ENCODE measurements at places on chromosomes 6 and 20.

- no peak for DNase-seq
Observed at GRCh38 chr6:163095401-163095800, 319.1 kb upstream of the QKI start.

GRCh38 chr6:42012501-42013133 lies 37.7 kb upstream of the TAF8 start:
- DNase-seq = no peak

DNA sequence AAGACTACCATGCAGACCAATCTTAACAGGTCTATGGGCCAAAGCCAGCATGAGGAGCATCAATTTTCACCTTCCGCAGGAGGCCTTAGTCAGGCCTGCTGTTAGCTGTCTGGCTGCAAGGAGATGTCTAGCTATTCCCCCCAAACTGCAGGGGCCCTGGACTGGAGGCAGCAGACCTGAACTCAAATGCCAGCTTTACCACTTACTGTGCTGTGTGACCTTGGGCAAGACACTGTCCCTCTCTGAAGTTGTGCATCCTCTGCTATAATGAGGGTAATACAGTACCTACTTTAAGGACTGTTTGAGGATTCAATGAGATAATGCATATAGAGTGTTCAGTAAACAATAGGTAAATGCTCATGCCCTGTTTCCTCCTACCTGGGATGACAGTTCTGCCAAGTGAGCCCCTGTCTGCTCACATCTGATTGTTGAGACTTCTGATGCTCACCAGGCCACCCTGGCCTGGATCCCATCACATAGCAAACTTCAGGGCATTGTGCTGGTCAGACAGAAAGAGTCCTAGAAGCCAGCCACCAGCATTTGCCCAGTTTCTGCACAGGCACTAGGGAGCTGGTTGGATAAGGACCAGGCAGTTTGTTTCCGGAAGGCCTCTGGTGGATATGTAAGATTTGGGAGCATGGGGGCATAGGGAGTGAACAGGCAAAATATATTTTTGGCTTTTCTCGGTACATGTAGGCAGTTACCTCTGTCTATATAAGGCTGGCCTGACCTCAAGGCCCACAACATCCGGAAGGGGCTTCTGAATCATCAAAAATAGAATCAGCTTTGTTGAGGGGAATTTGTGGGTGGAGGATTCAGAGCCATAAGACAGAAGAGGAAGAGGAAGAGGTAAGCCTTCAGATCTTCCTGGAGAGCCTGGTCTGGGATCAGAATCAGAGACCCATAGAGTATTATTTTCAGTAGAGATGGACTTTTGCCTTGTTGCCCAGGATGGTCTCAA lies 2.3 kb upstream of the OCSTAMP start:
- peak; percentile 10 for DNase-seq

- DNase-seq = no peak
Observed at GRCh38 chr6:55277646-55278045, 49.6 kb upstream of the GFRAL start.

DNA sequence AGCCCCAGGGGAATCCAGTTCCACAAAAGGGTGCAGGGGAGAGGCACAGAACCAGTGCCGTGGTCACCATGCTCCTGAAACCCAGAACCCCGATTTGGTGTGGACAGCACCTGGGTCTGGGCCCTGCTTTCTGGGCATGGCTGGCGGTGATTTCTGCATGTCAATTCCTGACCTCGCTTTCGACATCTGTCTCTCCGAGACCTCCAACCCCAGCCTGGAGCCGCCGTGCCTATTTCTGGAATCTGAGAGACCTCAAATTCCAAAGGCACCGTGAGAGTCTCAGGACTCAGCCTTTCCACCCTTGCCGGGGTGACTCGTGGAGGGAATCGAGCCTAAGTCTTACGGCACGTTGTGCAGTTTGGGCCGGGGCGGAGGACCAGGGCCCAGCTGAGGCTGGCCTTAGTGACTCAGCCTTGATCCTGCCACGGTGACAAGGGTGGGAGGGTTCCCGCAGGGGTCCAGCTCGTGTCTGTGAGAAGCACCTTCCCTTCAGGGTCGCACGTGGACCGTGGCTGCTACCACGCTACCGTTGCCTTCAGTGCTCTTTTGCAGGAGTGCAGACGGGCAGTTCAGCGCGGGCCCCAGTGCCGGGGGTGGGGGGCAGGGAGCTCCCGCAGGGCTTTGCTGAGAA lies 133.7 kb downstream of the PXDC1 start:
- DNase-seq = no peak

GRCh38 chr6:137261361-137261760 lies 42.2 kb upstream of the IFNGR1 start:
- DNase-seq = no peak

- DNase-seq = no peak
Observed at GRCh38 chr20:17565169-17565845, 4.6 kb upstream of the DSTN start.

- peak; percentile 92 for DNase-seq
Observed at GRCh38 chr6:142944124-142945048, 590 bp downstream of the HIVEP2 start.

DNA sequence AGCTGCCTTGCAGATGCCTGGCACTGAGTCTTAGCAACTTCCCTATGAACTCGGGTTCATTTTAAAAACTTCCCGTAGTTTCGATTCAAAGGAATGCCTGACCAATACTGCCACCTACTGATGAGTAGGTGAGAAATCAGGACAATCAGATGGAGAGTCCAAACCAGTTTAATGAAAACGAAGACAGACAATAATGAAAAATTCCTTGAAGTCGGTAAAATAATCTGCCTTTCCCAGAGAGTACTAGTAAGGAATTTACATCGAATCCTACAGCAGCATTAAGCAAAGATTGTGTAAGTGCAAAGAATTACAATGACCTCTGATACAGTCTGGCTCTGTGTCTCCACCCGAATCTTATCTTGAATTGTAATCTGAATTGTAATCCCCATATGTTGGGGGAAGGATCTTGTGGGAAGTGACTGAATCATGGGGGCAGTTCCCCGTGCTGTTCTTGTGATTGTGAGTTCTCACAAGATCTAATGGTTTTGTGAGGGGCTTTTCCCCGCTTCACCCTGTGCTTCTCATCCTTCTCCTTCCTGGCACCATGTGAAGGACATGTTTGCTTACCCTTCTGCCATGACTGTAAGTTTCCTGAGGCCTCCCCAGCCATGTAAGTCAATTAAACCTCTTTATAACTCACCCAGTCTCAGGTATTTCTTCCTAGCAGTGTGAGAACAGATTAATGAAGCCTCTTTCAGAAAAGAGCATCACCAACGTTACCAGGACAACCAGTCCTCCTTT lies 134.4 kb downstream of the ARHGAP18 start:
- DNase-seq = no peak

DNA sequence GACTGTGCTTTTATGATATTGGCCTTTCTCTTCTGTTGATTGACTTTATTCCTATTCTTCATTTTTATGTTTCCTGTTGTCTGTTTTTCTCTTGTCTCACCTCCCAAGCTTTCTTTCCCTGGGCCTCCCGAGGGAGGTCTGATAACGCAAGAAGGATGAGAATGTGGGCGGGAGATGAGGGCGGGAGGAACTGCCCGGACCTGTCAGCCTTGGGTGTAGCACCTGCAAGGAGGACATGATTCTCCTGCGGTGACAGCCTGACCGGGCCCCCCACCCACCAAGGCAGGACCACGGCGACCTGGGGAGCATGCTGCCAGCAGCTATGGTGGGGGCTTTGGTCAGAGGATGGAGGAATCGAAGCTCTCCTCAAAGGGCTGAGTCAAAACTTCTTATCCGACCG lies 86.9 kb downstream of the PLEKHG1 start:
- DNase-seq = no peak

GRCh38 chr20:59371431-59371830 lies 71.0 kb downstream of the EDN3 start:
- DNase-seq = no peak

GRCh38 chr20:10861090-10861489 lies 187.3 kb upstream of the JAG1 start:
- no peak for DNase-seq

- no peak for DNase-seq
Observed at GRCh38 chr6:93136111-93136510, 283.2 kb downstream of the EPHA7 start.

GRCh38 chr20:58633161-58634053 lies 17.7 kb upstream of the STX16 start:
- no peak for DNase-seq

DNA sequence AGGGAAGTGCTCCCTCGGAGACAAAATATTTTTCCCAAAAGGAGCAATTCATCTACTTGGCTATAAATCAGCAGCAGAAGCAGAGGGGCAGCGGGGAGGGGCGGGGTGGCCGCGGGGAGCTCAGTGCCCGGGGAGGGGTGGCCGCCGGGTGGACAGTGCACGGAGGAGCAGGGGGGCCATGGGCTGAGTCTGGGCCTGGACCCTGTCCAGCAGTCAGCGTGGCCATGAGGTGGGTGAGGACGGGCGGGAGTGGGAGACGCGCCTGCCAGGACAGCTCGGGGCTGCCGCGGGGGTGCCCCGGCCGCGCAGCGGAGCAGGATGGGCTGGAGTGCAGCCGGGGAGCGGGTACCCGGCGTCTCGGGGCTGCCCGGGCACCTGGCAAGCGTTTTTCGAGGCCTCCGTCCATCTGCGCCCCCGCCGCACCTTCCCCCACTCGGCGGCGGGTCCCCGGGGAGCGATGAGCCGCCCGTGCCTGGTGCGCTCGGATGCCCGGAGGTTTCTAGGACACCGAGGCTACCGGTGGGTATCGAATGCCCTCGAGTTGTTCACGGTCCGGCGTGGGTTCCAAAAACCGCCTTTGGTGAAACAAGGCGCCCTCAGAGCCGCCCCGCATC lies 229.5 kb downstream of the THBS2 start:
- no peak for DNase-seq

DNA sequence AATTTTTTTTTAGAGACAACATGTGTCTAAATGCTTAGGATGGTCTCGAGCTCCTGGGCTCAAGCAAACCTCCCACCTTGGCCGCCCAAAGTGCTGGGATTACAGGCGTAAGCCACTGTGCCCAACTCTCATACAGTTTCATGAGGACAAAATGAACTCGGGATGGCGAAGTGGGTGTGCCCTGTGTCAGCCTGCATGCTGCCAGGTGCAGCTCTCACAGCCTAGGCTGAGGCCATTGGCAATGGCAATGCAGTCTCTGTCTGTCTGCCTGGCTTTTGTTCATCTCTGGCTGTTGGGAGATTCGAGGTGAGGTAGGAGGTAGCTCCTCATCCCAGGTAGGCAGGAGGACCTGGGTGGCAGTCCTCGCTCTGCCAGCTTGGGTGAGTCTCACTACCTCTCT lies 88.0 kb downstream of the CHMP4B start:
- DNase-seq = no peak

GRCh38 chr20:47150403-47151152 lies 205.9 kb downstream of the ZMYND8 start:
- no peak for DNase-seq

DNA sequence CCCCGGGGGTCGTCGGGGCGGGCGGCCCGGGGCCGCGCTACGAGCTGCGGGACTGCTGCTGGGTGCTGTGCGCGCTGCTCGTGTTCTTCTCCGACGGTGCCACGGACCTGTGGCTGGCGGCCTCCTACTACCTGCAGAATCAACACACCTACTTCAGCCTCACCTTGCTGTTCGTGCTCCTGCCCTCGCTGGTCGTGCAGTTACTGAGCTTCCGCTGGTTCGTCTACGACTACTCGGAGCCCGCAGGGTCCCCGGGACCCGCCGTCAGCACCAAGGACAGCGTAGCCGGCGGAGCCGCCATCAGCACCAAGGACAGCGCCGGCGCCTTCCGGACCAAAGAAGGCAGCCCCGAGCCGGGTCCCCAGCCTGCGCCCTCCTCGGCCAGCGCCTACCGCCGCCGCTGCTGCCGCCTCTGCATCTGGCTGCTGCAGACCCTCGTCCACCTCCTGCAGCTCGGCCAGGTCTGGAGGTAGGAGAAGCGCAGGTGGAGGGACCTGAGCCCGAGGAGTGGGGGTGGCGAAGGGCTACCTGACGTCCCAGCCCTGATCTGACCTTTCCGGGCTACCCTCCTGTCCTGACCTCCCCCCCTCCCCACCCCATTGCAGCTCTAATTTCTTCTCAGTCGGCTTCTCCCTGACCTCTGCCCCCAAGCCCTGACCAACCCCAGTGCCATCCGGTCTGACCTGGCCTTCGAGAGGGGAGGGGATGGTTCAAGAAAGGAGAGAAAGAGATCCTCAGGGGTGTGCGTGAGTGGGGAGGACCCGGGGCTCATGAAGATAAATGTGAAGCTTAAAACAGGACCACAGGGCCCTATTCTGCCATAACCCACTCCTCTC lies 558 bp downstream of the XKR7 start:
- DNase-seq = peak; percentile 72

DNA sequence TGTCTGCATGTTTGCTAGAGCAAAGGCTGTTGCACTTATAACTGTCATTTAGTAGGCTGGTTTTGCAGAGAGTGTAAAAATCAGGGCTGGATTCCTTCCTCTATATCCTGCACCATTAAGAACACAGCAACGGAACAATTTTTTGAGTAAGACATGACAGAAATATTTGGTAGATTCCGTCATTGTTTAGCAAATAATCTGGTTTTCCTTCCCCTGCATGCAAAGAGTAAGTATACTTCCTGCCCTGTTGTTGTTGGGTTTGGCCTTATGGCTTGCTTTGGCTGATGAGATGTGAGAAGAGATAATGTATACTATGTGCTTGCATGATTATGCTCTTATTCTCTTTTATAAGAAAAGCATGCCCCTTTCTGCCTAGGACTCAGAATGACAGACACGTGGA lies 23.8 kb downstream of the MANEA start:
- DNase-seq = no peak

DNA sequence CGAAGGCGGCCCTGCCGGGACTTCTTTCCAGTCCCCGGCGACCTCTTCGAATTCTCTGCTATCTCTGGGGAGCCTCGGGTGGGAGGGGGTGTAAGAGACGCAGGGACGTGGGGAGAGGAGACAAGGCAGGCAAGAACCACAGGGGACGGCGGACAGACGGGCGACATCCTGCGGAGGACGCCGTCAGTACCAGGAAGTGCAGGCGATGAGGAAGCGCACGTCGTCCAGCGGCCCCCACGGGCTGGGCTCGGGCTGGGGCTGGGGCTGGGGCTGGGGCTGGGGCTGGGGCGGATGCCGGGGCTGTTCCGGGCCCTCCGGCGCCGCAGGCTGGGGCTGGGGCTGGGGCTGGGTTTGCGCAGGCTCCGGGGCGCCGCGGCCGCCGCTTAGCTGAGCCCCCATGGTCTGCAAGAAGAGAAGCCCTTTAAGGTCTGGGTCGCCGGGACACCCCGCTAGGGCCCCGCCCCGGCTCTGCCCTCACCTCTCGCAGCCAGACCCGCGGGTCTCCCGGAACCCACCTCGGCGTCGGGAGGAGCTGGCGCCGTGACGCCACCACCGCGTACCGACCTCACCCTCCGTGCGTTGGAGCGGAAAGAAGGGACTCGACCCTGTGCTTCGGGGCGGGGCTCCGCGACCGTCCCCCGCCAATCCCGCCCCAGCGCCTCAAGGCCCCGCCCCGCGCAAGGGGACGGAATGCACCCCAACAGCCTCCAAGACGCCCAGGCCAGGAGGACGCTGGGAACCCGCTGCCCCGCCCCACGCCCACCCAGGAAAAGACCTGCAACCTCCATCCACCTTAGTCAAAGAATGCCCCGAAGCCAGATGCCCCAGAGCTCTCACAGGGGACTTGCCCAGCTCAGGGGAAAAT lies at the start of gene MMP24OS:
TSS of gene MMP24OS (minus strand) at position 592 of the 865 bp plus-strand sequence. CDS start at position 399, 193 bp downstream.
- DNase-seq = peak; percentile 73

DNA sequence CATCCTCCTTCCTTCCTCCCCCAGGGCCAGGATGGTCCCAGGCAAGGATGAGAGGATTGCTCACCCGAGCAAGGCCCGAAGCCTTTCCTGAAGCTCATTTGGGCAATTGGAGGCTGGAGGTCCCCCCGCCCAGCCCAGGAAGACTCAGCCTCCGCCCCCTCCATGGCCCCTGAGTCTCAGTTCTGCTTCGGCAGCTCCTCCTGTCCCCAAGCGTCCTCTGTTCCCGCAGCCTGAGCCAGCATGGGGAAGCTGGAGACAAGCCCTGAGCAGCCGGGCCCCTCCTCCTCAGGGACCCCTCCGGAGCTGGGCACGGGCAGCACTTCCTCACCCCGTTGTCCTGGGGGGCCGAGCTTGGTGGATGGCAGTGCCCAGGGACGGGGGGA lies 26.0 kb downstream of the SLC17A9 start:
- DNase-seq = no peak

All from stimulated activated CD8-positive, alpha-beta memory T cell treated with anti-CD3 and anti-CD28 coated beads, Interleukin-7, amount 100 ng/mL, for 1 hour (primary cell).